ENCODE measurements at places on chromosomes 5 and 9.
A peak's percentile ranks its signal among the peaks of the same experiment; 100 is the strongest.

GRCh38 chr9:8802242-8802641 is 1002.7 kb upstream of the DMAC1 start:
- no peak for DNase-seq

GRCh38 chr9:105341434-105342146 is 97.1 kb downstream of the SLC44A1 start:
- DNase-seq = no peak

- DNase-seq = no peak
These were observed 2.0 kb upstream of the SPINK9 start for GRCh38 chr5:148333262-148333849.

DNA sequence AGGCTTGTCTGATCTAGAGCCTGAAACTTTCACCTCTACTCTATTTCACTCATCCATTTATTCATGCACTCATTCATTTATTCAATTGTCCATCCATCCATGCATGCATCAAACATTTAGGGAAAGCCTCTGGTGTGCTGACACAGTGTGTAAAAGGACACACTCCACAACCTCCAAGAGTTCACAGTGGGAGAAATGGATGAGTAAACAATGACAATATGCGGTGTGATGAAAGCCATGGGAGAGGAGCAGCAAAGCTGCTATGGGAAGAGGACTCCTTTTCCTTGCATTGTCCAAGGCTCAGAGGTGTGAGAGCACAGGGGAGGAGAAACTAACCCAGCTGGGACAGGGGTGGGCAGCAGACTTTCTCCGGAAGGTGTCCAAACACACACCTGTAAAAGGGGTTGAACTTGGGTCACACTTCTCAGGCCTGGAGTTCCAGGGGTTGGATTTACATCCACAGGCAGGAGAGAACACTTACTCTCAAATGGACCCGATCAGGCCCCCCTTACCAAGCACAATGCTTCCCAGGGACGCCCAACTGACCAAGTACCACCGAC is 21.2 kb upstream of the PFDN1 start:
- DNase-seq = no peak

DNA sequence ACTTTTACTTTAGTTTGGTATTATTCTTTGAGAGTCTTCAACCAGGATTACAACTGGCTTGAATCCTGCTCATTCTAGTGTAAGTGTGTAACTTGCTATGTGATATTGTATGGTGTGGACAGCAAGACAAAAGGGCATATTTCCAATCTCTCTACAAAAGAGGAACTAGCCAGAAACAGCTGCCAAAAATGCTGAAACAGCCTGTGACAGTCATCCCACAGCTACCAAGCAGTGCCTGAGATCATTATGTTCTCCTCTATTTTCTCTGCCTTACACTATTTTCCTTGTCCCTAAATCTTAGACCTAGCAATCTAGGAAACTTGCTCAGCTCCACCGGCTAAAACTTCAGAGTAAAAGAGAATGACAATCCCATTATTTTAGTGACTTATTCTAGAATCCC is 42.8 kb downstream of the WDR41 start:
- no peak for DNase-seq

GRCh38 chr9:84481231-84481630 is 140.7 kb upstream of the SLC28A3 start:
- DNase-seq = no peak

DNA sequence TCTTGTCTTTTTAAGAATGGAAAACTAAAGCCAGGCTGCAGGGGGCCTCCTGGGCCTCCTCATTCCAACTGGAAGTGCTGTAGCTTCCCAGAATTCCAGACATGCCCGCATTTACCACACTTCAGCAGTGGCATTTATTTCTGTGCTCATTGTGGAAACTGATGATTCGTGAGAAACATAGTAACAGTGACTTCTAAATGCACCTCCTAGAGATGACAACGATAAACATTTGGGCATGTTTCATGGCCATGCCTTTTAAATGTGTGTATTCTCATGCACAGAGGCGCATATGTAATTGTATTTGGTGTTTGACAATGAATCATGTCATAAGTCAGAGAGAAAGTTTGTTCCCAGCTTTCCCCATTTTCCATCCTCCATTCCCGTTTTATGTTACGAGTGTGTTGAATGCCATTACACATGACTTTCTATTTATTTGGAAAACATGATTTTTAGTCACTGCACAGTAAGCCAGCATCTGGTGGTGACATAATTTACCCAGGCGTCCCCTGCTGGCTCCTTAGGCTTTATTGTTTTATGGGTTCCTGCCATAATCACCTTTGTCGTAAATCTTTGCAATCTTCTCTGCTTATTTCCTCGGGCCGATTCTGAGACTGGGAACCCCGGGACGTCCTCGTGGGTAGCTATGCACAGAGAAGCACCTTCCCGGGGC is 68.8 kb upstream of the FCN2 start:
- no peak for DNase-seq

GRCh38 chr9:107707428-107707837 is 217.9 kb upstream of the KLF4 start:
- DNase-seq = no peak

DNA sequence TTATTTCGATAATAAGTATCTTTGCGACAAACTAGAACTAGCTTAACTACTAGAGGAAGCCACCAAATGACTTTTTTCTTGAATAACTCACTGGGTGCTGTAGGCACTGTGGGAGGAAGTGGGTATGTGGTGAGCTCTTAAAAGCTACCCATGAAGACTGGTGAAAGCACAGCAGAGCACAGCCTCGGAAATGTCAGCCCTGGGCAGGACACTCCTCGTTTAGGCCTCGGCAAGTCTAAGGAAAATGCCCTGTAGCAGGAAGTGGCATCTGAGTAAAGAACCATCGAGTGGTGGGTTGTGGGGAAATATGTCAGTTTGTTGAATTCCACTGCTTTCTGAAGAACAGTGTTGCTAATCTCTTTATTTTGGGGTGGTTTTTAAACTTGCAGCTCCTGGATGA is 44.0 kb upstream of the NCS1 start:
- peak; percentile 63 for DNase-seq

DNA sequence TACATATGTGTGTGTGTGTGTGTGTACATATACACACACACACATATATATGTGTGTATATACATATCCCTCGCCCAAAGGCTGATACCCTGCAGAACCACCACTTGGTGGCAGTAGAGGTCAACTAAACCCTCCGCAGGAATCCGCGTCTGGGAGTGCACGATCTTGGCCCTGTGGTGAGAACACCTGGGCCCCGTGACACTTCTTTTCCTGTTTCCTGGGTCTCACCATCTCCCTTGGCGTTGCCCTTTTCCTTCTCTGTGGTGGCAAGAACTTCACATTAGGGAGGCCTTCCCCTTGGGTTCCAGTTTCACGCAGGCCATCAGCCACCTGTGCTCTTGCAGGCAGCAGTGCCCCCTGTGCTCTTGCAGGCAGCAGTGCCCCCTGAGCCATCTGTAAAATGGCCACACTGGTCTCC is 8.2 kb downstream of the IL9 start:
- DNase-seq = peak; percentile 15

DNA sequence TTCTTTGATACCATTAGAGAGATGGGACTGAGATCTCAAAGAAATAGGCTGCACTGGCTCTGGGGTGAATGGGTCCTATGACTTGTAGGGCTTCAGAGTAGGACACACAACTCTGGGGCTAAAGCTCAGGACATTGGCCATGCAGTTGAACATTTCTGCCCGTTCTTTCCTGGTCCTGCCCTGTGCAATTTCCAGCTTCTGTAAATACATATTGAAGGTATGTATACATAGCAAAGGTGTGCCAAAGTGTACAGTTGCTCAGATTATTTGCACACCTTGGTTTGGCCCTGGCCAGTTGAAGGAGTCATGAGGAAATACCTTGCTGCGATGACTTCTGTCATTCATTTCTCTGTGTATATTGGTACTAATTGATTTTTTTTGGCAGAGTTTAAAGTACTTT is 52.8 kb upstream of the TAF11L2 start:
- no peak for DNase-seq

DNA sequence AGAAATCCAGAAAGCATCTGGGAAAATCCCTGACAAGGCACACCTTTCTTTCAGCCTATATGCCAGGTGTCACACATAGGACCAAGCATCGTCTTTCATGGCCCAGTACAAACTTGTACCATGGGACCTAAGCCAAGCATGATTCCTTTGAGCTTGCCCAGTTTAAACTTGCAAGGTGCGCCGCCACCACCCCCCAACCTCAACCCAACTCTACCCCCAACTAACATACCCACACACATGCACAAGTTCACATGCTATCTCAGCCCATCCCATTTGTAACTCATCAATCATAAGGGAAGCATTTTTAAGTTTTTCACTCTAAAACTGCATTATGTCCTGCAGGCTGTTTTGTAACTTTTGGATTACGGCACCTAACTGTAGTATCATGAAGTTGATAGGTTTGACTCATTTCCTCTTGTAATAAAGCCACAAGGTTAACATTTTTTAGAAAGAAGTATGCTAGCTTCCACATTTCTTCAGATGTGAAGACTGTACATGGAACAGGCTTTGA is 145.9 kb upstream of the FST start:
- no peak for DNase-seq
